Esophagus squamous epithelium (tissue), 5 donors: ENCODE measurements at places on chromosomes 2 and 18.

DNA sequence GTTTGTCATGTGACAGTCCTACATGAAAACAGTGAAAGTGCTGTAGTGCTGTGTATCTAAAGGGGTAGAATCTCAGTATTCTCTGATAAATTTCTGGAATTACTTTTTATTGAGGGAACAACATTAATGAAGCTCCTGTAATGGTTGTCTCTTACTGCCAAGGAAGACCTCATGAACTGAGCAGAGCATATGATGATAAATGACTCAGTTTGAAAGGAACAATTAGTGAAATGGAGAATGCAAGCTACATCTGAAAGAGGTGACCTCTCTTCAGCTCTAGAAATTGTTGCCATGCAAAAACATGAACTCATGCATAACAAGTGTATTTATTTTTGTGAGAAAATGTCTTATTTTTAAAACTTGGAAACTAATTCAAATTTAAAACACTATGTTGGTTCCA, 93.6 kb downstream of the SCN9A start:
- no peak for DNase-seq

DNA sequence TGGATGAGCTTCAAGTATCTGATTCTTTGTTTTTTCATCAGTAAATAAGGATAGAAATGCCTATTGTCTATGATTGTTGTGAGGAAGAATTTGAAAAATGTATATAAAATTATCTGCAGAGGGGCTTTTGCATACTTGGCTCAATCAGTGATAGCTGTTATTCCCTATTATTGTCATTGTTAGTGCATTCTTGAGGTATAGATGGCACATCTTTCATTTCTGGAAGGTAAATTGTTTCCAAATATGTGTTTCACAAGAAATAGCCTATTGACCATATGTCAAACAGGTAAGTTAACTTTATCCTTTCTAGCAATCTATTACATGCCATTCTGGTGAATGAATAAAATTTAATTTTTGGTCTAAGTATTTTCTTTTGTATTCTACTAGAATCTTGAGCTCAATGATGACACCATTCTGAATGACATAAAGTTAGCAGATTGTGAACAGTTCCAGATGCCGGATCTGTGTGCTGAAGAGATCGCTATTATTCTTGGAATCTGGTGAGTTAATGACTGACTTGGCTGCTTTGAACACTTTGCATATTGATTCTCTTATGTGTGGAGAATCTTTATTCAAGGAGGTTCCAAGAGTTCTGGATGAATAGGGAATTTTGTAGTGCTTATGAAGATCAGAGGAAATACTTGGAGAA, 44.2 kb downstream of the TTC27 start:
- no peak for DNase-seq

GRCh38 chr2:54077088-54077900, 38.1 kb upstream of the ACYP2 start:
- no peak for DNase-seq

DNA sequence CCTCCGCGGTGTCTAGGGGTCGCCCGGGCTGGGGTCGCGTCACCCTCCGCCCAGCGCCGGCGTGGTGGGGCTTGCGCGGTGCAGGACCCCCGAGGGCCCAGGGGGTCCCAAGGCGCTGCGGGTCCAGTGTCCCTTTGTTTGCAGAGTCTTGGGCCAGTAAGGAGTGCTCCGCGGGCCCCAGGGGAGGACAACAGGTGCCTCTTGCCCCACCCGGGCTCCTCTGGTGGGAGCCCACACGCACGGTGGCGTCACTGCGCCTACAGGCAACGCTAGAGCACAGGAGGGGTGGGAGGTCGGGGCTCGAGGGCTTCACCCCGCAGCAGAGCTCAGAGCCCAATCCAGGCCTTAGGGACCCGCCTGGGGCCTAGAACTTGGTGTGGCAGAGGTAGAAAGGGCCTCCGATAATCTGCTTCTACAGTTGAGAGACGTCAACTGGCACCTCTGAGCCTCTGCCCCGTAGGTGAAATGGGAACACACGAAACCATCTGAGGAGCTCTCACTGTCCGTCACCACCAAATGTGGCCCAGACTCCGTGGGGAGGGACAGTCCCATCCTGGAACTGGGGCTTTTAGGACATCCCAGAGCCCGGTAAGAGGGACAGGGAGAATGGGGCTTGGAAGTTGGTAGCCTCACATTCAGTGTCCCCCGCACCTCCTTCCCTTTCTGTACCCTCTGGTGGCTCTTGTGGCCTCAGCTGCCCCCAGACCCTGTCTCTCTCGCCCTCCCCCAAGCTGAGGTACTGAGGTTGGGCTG, 1.4 kb downstream of the ARID5A start:
- DNase-seq: no peak
